ENCODE measurements at places on chromosomes 12 and 14.

DNA sequence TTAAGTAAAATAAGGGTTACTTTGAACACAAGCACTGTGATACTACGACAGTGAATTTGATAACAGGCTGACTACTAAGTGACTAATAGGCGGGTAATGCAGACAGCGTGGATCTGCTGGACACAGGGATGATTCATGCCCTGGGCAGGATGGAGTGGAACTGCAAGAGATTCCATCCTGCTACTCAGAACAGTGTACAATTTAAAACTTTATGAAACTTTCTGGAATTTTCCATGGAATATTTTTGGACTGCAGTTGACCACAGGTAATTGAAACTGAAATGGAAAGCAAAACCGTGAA lies 46.0 kb downstream of the YEATS4 start:
- no peak for DNase-seq

- DNase-seq: no peak
Measured at GRCh38 chr12:29782871-29783772, 620 bp downstream of the TMTC1 start.

DNA sequence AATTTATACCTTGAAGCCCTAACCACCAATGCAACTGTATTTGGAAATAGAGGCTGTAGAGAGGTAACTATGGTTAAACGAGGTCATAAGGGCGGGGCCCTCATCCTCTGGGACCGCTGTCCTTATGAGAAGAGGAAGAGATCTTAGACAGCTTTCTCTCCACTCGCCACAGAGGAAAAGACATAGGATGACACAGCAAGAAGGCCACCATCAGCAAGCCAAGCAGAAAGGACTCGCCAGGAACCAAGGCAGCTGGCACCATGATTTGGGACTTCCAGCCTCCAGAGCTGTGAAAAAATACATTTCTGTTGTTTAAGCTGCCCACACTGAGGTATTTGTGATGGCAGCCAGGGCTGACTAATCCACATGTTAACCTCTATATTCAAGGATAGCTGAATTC lies 30.4 kb upstream of the BCAT1 start:
- no peak for DNase-seq

- no peak for DNase-seq
Measured at GRCh38 chr12:131330106-131330815, 376.6 kb downstream of the ADGRD1 start.

DNA sequence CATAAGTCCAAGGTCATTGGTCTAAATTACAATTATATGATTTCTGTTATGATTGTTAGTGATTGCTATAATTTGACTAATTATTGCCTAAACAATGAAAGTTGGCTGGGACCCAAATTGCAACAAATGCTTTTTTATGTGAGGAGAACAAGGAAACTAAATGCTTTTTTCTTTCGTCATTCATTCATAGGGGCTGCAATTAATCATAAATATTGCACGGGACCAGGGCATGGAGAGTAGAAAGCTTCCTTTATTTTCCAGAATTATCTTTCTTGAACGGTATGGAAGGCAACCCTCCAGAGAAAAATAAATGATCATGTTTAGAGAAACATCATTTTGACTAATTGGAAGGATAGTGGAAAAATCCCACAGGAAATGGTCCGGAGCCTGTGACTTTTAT lies 32.6 kb upstream of the ARHGAP5 start:
- DNase-seq: no peak
